ENCODE measurements at places on chromosomes 16 and 17.

- peak; percentile 48 for DNase-seq
These were observed 781 bp downstream of the RSKR start for GRCh38 chr17:28612936-28613872.

- DNase-seq: no peak
These were observed 774.5 kb upstream of the RBFOX1 start for GRCh38 chr16:6558126-6558525.

- no peak for DNase-seq
These were observed 32.1 kb downstream of the ZFHX3 start for GRCh38 chr16:73015612-73016487.

GRCh38 chr17:51739245-51739886 is 419.1 kb downstream of the CA10 start:
- no peak for DNase-seq

GRCh38 chr17:10261098-10261497 is 62.7 kb upstream of the GAS7 start:
- DNase-seq: no peak

- DNase-seq: no peak
These were observed 52.3 kb downstream of the TNRC6C start for GRCh38 chr17:78010759-78011158.

- DNase-seq: peak; percentile 33
These were observed 679.5 kb downstream of the KCNJ2 start for GRCh38 chr17:70848785-70849184.

DNA sequence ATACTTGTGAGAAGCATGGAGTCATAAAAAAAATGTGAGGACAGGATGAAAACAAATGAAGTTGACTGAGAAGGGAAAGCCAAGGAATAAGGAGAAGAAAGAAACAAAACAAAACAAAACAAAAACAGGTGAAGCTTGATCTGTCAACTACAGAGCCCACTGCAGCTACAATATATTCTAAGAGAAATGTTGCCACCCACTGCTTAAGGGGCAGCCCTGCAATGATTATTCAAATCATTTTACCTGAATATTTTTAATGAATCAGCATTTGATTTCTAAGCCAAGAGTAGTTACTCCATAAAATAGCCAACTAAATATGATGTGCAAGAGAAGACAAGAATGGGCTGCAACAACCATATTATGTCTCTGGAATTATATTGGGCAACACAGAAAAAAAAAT is 252.0 kb upstream of the KIF2B start:
- DNase-seq: no peak

GRCh38 chr16:68642047-68642435 is 3.1 kb upstream of the CDH3 start:
- no peak for DNase-seq

DNA sequence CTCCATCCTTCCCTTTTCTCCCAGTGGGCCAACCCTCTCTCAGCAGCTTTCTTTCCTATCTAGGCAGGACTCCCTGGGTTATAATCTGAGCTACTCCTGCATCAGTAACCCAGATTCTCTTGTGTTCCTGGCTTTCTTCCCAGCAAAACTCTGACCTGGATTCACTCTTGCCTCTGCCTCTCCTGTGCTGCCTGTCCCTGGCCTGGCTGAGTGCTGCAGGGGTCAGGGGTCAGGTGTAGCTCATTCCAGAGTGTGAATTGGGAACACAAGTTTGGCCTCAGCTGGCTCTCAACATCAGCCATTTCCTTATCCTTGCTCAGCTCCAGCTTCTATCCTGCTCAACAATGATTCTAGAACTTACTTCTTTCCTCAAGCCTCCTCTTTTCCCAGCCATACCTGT is 2.5 kb upstream of the ST6GALNAC2 start:
- no peak for DNase-seq

DNA sequence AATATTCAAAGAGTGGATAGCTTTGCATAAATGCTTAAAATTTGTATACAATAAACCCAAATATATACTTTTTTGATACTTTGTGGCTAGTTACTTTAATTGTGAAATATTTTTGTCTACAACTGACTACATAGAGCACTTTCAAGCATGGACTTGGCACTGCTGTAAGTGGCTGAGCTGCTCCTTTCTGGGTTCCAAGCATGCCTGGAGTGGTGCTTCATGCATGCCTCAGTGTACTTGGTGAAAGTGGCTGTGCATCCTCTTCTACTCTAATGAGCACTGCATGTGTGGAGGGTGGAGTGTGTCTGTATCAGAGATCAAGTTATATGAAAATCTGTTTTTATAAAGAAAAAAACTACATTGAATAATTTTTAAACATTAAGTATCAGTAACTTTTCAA is 94.1 kb downstream of the OMG start:
- no peak for DNase-seq

GRCh38 chr17:55198690-55199370 is 65.9 kb upstream of the HLF start:
- peak; percentile 22 for DNase-seq

DNA sequence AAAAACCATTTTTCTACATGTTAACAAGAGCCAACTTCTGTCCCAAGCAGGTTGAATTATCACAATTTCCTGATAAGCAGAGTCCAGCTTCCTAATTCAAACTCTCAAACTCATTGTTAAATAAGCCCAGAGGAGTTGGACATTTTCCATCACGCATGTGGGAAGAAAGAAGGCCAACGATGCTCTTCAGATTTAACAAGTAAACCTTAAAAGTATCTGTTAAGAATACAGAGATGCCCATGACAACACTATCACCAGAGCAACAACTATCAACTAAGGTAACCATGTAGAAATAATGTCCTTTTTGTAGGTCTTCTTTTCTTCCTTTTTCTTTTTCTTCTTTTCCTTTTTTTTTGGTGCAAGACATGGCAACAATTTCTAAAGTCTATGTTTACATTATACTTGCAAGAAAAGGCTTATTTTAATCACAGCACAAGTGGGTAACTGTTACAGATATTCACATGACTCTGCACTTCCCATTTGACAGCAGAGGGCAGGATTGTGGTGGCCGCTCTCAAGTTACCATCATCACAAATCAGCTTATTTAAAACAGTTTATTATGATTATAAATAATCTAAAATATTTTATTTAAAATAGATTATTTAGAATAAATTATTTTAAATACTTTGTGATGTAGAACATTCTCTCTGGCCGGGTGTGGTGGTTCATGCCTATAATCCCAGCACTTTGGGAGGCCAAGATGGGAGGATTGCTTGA is 35.7 kb upstream of the DHRS7B start:
- DNase-seq: peak; percentile 42

DNA sequence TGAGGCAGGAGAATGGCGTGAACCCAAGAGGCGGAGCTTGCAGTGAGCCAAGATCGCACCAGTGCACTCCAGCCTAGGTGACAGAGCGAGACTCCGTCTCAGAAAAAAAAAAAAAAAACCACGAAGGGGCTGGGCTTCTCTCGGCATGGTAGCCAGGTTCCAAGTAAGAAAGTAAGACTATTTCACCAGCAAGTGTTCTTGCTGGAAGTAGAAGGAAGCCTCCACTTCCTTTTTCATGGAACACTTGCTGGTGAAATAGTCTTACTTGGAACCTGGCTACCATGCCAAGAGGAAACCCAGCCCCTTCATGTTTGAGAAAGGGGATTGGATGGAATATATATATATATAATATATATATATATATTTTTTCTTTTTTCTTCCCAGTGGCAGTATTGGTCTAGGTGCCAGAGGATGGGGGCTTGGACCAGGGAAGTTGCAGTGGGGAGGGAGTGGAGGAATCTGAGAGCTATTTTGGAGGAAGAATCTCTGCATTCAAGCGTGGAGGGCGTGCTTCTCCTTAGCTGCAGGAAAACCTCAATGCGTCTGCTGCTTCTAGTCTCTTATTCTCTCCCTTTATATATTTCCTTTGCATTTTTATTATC is 7.2 kb upstream of the N4BP1 start:
- DNase-seq: no peak

DNA sequence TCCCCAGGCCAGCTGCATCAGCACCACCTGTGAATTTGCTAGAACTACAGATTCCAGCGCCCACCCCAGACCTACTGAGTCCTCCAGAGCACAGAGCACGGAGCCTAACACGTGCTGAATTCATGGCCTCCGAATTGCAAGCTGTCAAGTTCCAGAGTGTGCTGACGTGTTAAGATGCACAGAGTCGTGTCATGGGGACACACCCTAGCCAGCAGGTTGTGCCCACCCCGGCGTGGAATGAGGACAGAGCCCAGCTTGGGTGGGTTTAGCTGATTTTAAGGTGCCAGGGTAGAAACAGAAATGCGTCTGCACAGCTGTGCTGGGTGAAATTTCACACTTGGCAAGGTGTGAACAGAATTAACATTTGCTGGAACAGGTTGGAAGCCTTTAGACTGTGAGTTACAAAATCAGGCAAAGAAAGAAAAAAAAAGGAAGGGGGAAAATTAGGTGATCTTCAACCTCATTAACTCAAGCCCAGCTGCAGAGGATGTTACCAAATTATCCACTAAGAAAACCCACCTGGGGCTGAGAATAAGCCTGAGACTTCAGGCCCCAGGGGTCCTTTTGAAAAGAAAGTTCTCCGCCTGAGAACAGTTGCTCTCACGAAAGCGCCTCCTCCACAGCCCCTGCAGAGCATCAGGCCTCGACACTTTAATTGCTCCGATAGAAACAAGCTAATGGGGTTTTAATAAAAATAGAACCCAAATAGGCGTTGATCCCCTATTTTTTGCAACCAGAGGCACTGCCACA is 27.1 kb downstream of the GINS3 start:
- DNase-seq: no peak

GRCh38 chr17:9729034-9729650 is 62.2 kb downstream of the DHRS7C start:
- peak; percentile 31 for DNase-seq
